ENCODE measurements at places on chromosomes 3 and 15.

GRCh38 chr3:164190566-164190965 is 887.7 kb downstream of the SI start:
- no peak for DNase-seq

GRCh38 chr15:36373550-36373949 is 205.9 kb upstream of the CDIN1 start:
- DNase-seq, result no peak

DNA sequence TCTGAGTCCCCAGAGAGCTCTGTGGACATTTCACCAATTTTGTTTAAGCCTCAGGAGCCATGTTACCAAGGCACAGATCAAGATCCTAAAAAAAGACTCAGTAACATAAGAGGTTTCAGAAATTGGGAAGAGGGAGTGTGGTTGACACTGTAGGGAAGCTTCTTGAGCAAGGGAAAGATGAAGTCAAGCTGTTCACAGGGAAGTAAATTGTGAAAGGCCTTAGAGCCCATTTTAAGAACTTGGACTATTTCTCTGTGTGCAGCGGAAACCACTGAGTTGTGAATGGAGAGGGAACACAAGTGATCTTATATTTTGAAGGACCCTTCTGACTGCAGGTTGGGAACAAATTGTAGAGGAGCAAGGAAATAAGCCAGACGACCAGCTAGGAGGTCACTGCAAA is 18.7 kb downstream of the BCL2A1 start:
- DNase-seq, result no peak

- no peak for DNase-seq
Measured at GRCh38 chr3:181715571-181716340, 4.0 kb downstream of the SOX2 start.

- DNase-seq, result no peak
Measured at GRCh38 chr3:132879656-132880055, 157.4 kb upstream of the NPHP3 start.

DNA sequence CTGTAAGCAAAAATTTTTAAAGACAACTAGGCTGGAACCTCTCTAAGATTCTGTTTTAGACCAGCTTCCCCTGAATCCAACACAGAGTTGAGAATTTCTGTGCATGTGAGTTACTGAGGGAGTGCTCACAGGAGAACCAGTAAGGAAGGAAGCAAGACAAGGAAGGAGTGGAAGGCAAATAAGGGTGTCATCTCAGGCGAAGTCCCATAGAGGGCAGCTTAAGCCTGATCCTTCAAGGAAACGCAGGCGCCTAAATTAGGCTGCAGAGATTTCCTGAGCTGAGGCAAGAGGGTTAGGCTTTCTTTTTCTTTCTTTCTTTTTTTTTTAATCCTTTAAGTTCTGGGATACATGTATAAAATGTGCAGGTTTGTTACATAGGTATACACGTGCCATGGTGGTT is 36.2 kb upstream of the COL6A6 start:
- DNase-seq, result no peak

- DNase-seq, result no peak
Measured at GRCh38 chr3:108391917-108392593, 95.7 kb downstream of the HHLA2 start.

DNA sequence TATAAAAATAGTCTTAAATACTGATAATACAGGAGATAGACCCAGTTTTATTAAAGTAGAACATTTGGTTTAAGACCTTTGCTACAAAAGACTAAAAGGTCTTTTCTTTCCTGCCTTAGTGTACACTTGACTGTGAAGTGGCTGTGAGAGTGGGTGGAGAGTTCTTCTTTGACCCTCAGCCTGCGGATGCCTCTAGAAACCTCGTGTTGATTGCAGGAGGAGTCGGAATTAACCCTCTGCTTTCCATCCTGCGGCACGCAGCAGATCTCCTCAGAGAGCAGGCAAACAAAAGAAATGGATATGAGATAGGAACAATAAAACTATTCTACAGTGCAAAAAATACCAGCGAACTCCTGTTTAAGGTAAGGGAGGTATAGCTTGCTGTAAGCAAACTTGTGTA is 36.5 kb downstream of the OXNAD1 start:
- DNase-seq, result no peak

- no peak for DNase-seq
Measured at GRCh38 chr15:32148833-32149555, 118.7 kb downstream of the CHRNA7 start.

GRCh38 chr3:81161851-81162250 is 599.6 kb downstream of the GBE1 start:
- no peak for DNase-seq

DNA sequence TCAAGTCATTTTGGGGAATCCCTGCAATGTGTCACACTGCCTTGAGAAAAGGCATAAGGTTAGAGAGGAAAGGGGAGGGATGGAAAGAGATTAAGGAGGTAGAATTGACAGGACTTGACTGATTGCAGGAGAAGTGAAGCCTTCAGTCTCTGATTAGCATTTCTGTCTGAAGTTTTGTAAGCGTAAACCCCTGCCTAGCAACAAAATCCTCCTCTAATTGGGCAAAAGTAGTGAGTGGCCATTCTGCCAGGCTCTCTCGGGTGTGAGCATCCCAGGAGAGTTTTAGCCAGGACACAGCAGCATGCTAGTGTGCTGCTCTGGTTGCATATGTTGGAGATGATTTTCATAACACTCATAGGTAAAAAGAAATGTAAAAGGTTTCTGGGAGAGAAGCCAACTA is 117.0 kb upstream of the MRPL3 start:
- no peak for DNase-seq

GRCh38 chr3:160136421-160136820 is 88.8 kb upstream of the C3orf80 start:
- no peak for DNase-seq

- no peak for DNase-seq
Measured at GRCh38 chr15:64847876-64848716, 6.4 kb downstream of the PLEKHO2 start.

DNA sequence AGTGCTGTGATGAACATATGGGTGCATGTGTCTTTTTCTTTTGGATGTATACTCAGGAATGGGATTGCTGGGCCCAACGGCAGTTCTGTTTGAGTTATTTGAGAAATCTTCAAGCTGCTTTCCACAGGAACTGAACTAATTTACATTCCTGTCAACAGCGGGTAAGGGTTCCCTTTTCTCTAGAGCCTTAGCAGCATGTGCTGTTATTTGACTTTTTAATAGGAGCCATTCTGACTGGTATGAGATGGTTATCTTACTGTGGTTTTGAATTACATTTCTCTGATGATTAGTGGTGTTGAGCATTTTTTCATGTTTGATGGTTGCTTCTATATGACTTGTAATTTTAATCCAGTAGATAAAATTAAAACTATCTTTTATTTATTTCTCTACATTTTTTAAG is 1168.6 kb upstream of the ALCAM start:
- DNase-seq, result no peak

GRCh38 chr3:74080056-74080461 is 455.3 kb upstream of the PDZRN3 start:
- no peak for DNase-seq

DNA sequence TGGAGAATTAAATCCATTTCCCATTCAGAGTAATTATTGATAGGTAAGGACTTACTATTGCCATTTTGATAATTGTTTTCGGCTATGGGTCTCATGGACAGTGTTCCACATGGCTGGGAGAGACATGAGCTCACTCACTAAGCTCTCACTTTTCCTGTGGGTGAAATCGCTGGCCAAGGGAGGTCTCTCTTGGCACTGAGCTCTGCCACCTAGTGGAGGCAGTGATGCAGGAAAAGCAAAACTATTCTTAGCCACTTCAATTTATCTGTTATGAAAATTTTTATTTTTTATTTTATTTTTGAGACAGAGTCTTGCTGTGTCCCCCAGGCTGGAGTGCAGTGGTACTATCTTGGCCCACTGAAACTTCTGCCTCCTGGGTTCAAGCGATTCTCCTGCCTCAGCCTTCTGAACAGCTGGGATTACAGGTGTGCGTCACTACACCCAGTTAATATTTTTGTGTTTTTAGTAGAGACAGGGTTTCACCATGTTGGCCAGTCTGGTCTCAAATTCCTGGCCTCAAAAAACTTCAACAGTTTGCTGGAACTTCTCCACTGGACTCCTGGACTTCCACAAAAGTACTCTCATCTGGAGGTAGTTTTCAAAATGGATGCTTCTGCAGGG is 4.7 kb upstream of the RNF13 start:
- peak; percentile 27 for DNase-seq

- DNase-seq, result no peak
Measured at GRCh38 chr3:107990433-107990832, 100.4 kb downstream of the CD47 start.

- no peak for DNase-seq
Measured at GRCh38 chr3:48402281-48402732, 27.6 kb downstream of the PLXNB1 start.

GRCh38 chr15:59394166-59394661 is 21.5 kb upstream of the MYO1E start:
- no peak for DNase-seq

DNA sequence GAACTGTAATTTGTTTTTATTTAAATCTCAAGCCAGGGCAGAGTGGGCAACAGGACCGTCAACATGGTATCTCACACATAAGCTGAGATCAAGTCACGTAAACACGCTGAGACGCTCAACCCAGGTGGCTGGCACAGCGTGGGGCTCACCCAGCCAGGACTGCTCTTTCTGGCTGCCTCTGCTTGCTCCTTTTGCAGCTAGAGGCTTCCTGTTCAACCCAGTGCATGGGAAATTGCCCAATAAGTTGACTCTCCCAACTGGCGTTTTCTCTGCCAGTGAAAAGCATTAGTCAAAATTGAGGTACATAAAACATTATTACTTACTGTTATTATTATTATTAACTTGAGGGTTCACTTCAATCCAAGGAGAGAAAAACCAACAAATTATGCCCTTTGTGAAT is 398.1 kb downstream of the NR2F2 start:
- DNase-seq, result no peak

- DNase-seq, result no peak
Measured at GRCh38 chr3:71184252-71184651, 399.3 kb downstream of the FOXP1 start.

- DNase-seq, result no peak
Measured at GRCh38 chr3:54349231-54349652, 226.9 kb downstream of the CACNA2D3 start.

GRCh38 chr15:96184297-96184696 is 146.2 kb upstream of the NR2F2 start:
- DNase-seq, result no peak

DNA sequence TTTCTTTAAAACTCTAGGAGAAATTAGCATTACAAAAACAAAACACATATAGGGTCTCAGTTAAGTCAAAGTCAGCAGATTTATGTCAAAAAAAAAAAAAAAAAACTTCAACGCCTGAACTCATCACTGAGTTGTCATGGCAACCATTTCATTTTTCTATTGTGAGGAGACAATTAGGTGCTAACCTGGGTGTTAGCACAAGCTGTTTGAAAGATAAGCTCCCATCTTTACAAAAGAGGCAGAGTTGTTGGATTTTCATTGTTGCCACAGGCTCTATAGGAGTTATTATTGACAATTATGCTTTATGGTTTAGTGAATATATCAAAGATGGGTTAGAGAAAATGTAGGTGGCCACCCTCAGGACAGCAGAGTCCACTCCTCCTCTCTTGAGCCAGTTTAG is 806.9 kb downstream of the GRM7 start:
- DNase-seq, result no peak

Data from activated T-helper 1 cell treated with Interleukin-2 at 50 U/mL for 16 hours (primary cell).